LHCN-M2 (cell line): ENCODE measurements at places on chromosomes 1 and 21. TPM values are rescaled to one million over a fixed set of nuclear protein-coding genes. Genes with fewer than 3 reads are reported as not detected.

DNA sequence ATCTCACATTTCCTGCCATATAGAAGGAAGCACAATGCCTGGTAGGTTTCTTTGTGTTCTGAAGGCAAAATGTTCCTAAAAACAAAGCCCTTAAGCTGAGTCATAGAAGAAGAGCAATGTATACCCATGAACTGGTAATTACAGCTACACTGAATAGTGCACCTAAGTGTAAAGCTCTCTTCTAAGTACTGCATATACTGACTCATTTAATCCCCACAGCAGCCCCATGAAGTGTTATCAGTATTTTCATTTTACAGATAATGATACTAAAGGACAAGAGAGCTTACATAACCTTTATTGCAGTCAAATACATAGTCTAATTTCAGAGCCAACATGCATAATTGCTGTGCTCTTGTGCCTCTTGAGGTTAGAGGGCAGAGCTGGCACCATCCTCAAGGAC lies 239.9 kb downstream of the DPYD start:
- DNase-seq: peak; percentile 13

DNA sequence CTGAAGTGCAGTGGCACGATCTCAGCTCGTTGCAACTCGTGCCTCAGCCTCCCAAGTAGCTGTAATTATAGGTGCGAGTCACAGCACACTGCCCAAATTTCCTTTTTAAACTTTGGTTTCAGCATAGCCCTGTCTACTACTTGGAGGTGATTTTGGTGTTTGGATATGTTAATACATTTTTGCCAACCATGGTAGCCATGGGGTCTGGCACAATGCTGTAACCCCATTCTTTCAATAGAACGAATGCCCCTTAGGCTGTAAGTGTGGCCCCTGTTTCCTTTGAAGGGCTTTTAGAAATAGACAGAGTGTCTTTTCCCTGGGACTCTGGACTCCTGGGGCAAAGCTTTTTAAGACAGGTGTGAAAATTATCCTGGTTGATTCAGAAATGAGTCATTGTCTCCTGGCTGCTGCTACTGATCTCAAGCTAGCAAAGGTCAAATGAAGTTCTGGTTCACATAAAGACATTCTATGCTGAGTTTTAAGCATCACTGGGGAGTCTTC lies 141.1 kb upstream of the RUNX1 start:
- DNase-seq: peak; percentile 93

DNA sequence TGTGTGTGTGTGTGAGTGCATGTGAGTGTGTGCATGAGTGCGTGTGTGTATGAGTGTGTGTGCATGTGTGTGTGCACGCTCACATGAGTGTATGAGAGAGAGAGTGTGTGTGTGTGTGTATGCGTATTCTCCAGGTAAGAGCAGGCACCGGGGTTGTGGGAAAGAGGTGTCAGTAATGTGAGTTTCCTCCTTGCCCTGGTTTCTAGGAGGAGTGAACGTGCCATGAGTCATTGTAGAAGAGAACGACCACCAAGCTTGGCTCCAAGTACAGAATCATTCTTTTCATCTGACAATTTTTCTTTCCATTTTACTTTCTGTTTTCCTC lies 79.1 kb downstream of the POFUT2 start:
- peak; percentile 23 for DNase-seq

- no peak for DNase-seq
Measured at GRCh38 chr1:41645062-41645461, 160.6 kb upstream of the EDN2 start.

GRCh38 chr1:25462732-25463131 lies 32.0 kb downstream of the MACO1 start:
- no peak for DNase-seq

GRCh38 chr1:235739124-235739523 lies 89.5 kb upstream of the GNG4 start:
- peak; percentile 43 for DNase-seq

DNA sequence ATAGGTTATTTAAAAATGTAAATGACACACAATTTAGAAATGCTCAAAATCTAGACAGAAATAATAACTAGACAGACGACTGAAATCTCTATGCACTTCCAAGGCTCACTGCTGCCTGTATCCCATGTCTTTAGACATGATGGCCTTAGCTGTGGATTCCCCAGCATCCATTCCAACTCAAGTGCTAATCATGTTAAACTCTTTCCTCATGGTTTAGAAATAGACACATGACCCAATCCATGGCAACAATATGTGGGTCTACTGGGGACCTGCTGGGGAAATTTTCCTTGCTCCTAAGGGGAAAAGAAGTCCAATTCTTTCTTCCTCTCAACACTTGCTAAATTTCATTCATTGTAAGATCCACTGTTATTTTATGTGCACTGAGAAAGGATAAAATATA lies 188.5 kb downstream of the SLC45A1 start:
- no peak for DNase-seq

GRCh38 chr21:44919913-44920693 lies 596 bp downstream of the ITGB2 start:
- DNase-seq: no peak

DNA sequence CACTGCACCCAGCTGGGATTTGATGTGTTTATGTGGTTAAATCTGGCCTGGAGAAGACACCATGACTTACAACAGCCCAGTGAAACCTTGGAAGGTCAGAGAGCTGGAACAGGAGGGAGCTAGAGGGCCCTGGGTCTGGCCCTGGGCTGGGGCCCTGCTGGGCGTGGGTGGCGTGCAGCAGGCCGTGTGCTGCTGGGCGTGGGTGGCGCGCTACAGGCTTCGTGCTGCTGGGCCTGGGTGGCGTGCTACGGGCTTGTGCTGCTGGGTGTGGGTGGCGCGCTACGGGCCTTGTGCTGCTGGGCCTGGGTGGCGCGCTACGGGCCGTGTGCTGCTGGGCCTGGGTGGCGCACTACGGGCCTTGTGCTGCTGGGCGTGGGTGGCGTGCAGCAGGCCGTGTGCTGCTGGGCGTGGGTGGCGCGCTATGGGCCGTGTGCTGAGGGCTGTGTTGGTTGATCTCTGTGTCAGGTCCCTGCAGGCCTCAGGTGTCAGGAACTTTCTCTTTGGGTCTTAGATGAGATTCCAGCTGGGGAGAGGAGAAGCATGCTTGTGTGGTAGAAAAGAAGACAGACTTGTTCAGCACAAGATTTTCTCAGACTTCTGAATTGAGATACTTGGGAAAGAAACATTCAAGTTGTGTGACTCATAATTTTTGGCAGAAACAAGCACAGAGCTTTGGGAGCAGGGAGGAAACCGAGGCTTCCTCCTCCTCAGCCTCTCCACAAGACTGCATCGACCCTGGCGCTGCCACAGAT lies 66.0 kb downstream of the COL18A1 start:
- DNase-seq: peak; percentile 82

GRCh38 chr1:8858112-8858668 lies 20.3 kb downstream of the ENO1 start:
- peak; percentile 95 for DNase-seq

DNA sequence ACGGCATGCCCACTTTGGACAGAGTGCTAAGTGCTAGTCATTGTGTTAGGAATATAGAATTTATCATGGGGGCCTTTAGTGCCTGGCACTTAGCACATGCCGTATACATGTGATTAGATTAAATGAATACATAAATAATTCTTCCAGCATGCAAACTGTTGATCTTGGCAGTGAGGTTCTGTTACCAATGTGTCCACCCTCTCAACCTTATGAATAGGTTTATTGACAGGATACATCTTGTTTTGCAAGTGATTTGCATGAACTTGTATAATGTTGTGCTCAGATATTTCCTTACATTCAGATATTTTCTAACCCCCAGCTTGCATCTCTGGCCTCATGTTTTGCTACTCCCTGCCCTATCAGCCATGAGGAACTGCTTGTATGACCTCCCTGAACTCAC lies 60.3 kb upstream of the ZNF648 start:
- DNase-seq: no peak

PTPN22 gene
- 11.1 and 13.9 TPM in 2 replicates for total RNA-seq

C1orf210 gene
- total RNA-seq: not detected in 2 replicates

SPRR2F gene
- not detected in 2 replicates for total RNA-seq

RAB3B gene
- 12.2 and 12.4 TPM in 2 replicates for total RNA-seq

TSSK3 gene
- 0.40 TPM in 1 of 2 replicates, not detected in the other for total RNA-seq

NUDT4B gene
- 18.6 and 23.1 TPM in 2 replicates for total RNA-seq

SYPL2 gene
- 0.06 and 0.34 TPM in 2 replicates for total RNA-seq
